ENCODE measurements at places on chromosomes 7 and 10.
A peak's percentile ranks its signal among the peaks of the same experiment; 100 is the strongest.

GRCh38 chr7:129434675-129435318 is 565 bp downstream of the STRIP2 start:
- DNase-seq: peak; percentile 44

- DNase-seq: no peak
Observed at GRCh38 chr10:28839600-28840007, 162.3 kb downstream of the BAMBI start.

DNA sequence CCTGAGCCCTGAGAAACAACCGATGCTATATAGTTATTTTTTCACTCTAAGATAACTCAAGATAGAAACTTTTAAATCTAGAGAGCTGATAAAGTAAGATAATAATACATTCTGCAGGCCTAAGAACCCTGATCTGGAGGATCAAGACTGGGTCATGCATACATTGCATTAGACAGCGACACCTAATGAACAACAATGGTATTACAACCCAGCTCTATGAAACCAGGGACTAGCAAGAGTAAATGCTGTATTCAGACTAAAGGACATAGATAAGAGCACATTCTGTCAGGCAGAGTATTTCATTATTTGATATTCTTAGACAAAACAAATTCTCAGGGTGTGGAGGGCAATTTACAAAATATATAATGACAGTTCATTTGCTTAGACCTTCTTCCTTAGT is 148.6 kb downstream of the GRK5 start:
- DNase-seq: no peak

GRCh38 chr10:35372329-35372728 is 36.0 kb downstream of the CCNY start:
- no peak for DNase-seq

GRCh38 chr7:28222636-28223035 is 42.0 kb upstream of the JAZF1 start:
- DNase-seq: no peak

- DNase-seq: no peak
Observed at GRCh38 chr7:92678291-92678920, 88.2 kb upstream of the FAM133B start.

GRCh38 chr10:124072541-124072940 is 20.9 kb downstream of the CHST15 start:
- DNase-seq: no peak

- peak; percentile 16 for DNase-seq
Observed at GRCh38 chr10:124743191-124744101, 732 bp downstream of the FAM53B start.
